ENCODE measurements at places on chromosomes 3 and 15. TPM values are rescaled to one million over a fixed set of nuclear protein-coding genes. Genes with fewer than 3 reads are reported as not detected.

Gene ZNF619
- total RNA-seq = 7.1 TPM

DNA sequence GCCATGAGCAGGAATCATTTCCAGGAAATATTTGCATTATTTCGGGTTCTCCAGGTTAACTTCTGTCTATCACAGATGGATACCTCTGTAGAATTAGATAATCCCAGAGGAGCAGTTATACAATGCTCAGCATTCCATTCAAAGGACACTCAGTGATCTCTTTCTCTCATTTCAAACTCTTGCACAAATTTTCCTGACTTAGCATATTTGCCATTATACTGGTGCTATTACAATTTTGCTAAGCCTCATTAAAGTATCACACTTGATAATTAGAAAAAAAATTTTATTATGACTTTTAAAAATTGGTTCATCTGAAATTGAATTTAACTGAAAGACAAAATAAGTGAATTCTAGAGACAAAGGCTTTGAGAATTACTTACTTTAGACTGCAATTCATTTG, 469.0 kb downstream of the EPHA3 start:
- DNase-seq = no peak
- H3K27ac ChIP-seq = no peak overlapping the region
- no peaks in the 10 kb centered on the region for H3K4me1 ChIP-seq
- no peaks in the 10 kb centered on the region for H3K27me3 ChIP-seq
- H3K4me3 ChIP-seq = no peak overlapping the region

DNA sequence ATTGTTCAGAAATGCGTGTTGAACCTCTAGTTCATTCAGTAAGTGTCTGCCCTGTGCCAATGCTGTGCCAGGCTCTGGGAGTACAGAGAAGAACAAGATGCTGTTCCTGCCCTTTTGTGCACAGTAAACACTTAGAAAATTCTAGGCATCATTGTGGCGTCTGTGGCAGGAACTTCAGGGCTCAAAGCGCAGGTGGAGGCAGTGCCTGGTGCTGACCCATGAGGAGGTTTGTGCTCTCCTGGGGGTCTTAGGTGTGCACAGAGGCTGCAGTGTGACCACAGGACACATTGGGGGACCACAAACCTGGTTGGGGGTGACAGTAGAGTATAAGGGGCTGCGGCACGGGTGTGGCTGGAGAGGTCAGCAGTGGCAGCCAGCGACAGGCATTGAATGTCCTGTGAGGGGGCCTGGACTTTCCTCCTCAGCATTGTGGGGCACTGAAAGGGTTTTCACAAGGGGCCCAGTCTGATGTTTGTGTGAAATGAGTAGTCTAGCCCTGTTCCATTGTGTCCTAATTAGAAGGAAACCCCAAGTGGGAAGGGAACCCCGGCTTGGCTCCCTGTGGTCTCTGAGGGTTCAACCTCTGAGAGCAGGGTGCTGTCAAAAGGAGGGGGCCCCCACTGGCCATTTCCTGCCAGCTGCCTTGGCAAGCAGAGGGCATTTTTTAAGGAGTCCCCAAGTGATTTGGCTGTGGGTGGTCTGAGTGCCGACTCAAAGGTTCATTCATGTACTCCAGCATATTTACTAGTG, 20.9 kb downstream of the MRAS start:
- H3K36me3 ChIP-seq = no peaks in the 10 kb centered on the region
- H3K4me3 ChIP-seq = no peak overlapping the region

DNA sequence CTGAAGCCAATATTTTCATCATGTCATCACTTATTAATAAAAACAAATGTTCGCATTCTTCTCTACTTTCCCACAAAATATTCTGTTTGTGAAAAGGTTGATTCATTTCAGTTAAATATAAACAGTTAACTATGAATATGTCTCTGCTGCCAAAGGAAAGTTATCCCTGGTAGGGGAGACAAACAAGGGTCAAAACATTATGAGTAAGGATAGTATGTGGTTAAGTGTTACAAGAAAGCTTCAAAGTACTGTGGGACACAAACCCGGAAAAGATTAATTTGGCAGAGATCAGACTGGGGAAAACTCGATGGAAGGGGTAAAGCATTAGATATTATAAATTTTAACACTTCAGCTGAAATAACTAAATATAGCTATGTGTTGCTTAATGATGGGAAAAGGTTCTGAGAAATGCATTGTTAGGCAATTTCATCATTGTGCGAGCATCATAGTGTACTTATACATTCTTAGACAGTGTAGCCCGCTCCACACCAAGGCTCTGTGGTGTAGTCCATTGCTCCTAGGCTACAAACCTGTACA, 436.5 kb upstream of the TBL1XR1 start:
- H3K27ac ChIP-seq = no peak overlapping the region
- peaks cover 4% of the 10 kb centered on the region for H3K27me3 ChIP-seq
- H3K4me1 ChIP-seq = peaks cover 8% of the 10 kb centered on the region
- no peak for DNase-seq
- no peaks in the 10 kb centered on the region for H3K36me3 ChIP-seq

Gene KNG1
- not detected for total RNA-seq

DNA sequence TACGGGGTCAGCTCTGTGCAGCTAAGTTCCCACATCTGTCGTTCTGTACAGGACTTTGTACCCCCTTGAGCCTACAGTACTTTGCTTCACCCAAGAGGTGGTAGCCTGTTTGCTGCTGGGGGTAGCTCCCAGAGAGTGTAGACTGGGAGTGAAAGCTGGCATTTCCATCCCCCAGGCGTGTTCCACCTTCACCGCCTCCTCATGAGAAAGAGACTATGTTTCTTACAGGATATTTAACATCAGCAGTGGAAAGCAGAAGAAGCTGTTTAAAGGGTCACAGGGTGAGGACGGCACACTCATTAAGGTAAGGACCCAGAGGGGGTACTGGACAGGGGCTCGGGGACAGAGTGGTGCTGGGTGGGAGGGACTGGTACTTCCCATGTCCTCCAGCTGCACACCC, 10.1 kb upstream of the JMJD7 start:
- no peaks in the 10 kb centered on the region for H3K27me3 ChIP-seq
- no peak overlapping the region for H3K27ac ChIP-seq
- peaks cover 17% of the 10 kb centered on the region for H3K36me3 ChIP-seq
- no peak overlapping the region for H3K4me3 ChIP-seq

- no peak overlapping the region for H3K27ac ChIP-seq
- H3K27me3 ChIP-seq = peaks cover 2% of the 10 kb centered on the region
- no peak for DNase-seq
- H3K4me1 ChIP-seq = no peaks in the 10 kb centered on the region
- H3K4me3 ChIP-seq = no peak overlapping the region
Observed at GRCh38 chr3:20511863-20512505, 326.0 kb upstream of the SGO1 start.
